ENCODE measurements at places on chromosomes 11 and 22. TPM values are rescaled to one million over a fixed set of nuclear protein-coding genes. Genes with fewer than 3 reads are reported as not detected.

- no peaks in the 10 kb centered on the region for H3K27me3 ChIP-seq
- DNase-seq = peak; percentile 34
- H3K4me1 ChIP-seq = no peaks in the 10 kb centered on the region
- no peak overlapping the region for H3K27ac ChIP-seq
These were observed 43.5 kb upstream of the KCNJ11 start for GRCh38 chr11:17432002-17432401.

GRCh38 chr11:77029829-77030228 lies 4.4 kb upstream of the B3GNT6 start:
- H3K4me3 ChIP-seq = no peak overlapping the region
- no peaks in the 10 kb centered on the region for H3K4me1 ChIP-seq
- no peaks in the 10 kb centered on the region for H3K27me3 ChIP-seq
- no peak overlapping the region for H3K27ac ChIP-seq
- no peaks in the 10 kb centered on the region for H3K36me3 ChIP-seq
- no peak for DNase-seq

GRCh38 chr22:41499624-41500280 lies 30.8 kb downstream of the ACO2 start:
- DNase-seq = no peak
- H3K4me3 ChIP-seq = no peak overlapping the region
- no peaks in the 10 kb centered on the region for H3K27me3 ChIP-seq
- peaks cover 9% of the 10 kb centered on the region for H3K4me1 ChIP-seq

- no peaks in the 10 kb centered on the region for H3K27me3 ChIP-seq
- no peak for DNase-seq
- no peak overlapping the region for H3K27ac ChIP-seq
- no peaks in the 10 kb centered on the region for H3K36me3 ChIP-seq
These were observed 7.5 kb upstream of the RAG2 start for GRCh38 chr11:36605221-36606216.

GRCh38 chr11:65844231-65844872 lies 10.6 kb downstream of the SNX32 start:
- no peak for DNase-seq
- no peak overlapping the region for H3K4me3 ChIP-seq
- H3K4me1 ChIP-seq = no peaks in the 10 kb centered on the region
- H3K36me3 ChIP-seq = no peaks in the 10 kb centered on the region

GRCh38 chr11:104467404-104467803 lies 303.5 kb upstream of the PDGFD start:
- no peak overlapping the region for H3K27ac ChIP-seq
- no peaks in the 10 kb centered on the region for H3K4me1 ChIP-seq
- no peaks in the 10 kb centered on the region for H3K27me3 ChIP-seq
- DNase-seq = no peak
- H3K4me3 ChIP-seq = no peak overlapping the region

DNA sequence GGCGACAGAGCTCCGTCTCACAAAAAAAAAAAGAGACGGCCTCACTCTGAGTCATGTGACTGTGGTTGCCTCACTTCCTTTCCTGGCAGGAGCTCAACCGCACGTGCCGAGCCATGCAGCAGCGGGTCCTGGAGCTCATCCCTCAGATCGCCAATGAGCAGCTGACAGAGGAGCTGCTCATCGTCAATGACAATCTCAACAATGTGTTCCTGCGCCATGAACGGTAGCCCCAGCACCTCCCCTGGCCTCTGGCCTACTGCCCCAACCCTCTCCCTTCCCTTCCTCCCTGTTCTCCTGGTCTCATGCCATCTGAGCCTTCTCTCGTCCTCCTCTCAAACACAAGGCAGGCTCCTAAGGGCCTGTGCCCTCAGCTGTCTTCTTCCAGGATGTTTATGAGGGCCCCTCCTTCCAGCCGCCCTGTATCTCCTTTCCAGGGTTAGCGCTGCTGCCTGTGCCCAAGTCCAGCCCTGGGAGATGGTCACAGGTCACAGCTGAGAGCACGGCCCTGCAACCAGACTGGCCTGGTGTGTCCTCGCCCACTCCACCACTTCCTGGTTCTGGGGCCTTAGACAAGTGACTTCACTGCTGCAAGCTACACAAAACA lies 30.7 kb downstream of the TOM1 start:
- no peak overlapping the region for H3K4me3 ChIP-seq
- no peaks in the 10 kb centered on the region for H3K4me1 ChIP-seq
- DNase-seq = no peak
- H3K27me3 ChIP-seq = no peaks in the 10 kb centered on the region
- peaks cover 42% of the 10 kb centered on the region for H3K36me3 ChIP-seq

DNA sequence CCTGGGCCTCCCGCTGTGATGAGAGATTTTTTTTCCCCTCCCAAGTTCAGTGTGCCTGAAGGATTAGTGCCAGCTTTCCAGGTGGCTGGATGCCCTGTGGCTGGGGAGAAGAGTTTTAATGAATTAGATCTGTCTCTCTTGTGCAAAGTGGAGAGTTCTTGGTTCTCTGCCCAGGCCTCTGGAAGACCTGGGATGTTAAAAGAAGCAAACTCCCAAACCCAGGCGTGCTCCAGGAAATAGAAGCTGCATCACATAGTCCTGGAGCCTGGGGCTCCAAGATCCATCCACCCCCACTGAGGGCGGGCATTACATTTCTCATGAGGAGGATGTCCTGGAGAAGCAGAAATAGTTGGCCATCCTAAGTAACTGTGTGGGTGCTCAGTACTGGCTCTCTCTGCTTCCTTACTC lies 30.6 kb downstream of the SDHAF2 start:
- H3K4me1 ChIP-seq = no peaks in the 10 kb centered on the region
- no peaks in the 10 kb centered on the region for H3K36me3 ChIP-seq
- H3K27ac ChIP-seq = no peak overlapping the region
- H3K27me3 ChIP-seq = no peaks in the 10 kb centered on the region
- no peak overlapping the region for H3K4me3 ChIP-seq
- DNase-seq = no peak

DNA sequence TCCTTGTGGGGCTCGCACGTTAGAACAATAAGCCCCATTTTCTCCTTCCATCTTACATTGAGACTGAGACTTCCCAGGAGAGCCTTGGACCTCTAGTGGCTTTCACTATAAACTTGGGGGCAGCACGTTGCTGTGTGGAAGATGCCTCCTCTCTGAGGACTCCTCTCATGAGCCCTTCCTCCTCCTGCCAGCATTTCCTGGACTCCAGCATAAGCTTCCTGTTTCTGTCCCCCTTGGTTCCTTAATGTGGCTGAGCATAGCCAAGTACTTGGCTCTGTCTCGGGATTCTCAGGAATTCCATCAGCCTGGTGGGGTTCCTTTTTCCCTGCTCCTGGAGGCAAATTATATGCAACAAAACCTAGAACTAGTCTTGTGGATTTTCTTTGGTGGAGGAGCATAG lies 38.8 kb upstream of the UBASH3B start:
- H3K36me3 ChIP-seq = no peaks in the 10 kb centered on the region
- no peaks in the 10 kb centered on the region for H3K27me3 ChIP-seq
- no peak overlapping the region for H3K4me3 ChIP-seq
- no peaks in the 10 kb centered on the region for H3K4me1 ChIP-seq
- no peak overlapping the region for H3K27ac ChIP-seq
- DNase-seq = no peak

DNA sequence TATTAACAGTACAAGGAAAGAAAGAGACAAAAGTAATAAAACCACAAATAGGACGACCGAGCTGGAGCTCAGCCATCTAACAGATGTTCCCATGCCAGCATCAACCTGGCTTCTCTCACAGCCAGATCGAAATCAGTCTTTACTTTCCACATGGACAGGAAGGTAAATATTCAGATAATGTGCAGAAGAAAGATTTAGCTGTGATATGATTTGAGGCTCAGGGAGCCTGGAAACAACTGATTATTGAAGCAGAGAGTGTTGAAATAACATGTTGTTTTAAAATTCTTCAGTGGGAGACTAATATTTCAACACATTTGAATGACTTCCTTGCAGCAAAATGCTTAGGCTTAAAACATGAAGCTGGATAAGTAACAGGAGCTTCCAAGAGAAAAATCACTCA lies 546.8 kb downstream of the ETS1 start:
- DNase-seq = no peak

- H3K27me3 ChIP-seq = no peaks in the 10 kb centered on the region
- H3K36me3 ChIP-seq = no peaks in the 10 kb centered on the region
- H3K4me1 ChIP-seq = no peaks in the 10 kb centered on the region
- H3K4me3 ChIP-seq = no peak overlapping the region
- H3K27ac ChIP-seq = no peak overlapping the region
These were observed 13.1 kb upstream of the CENATAC start for GRCh38 chr11:118984825-118985224.

DNA sequence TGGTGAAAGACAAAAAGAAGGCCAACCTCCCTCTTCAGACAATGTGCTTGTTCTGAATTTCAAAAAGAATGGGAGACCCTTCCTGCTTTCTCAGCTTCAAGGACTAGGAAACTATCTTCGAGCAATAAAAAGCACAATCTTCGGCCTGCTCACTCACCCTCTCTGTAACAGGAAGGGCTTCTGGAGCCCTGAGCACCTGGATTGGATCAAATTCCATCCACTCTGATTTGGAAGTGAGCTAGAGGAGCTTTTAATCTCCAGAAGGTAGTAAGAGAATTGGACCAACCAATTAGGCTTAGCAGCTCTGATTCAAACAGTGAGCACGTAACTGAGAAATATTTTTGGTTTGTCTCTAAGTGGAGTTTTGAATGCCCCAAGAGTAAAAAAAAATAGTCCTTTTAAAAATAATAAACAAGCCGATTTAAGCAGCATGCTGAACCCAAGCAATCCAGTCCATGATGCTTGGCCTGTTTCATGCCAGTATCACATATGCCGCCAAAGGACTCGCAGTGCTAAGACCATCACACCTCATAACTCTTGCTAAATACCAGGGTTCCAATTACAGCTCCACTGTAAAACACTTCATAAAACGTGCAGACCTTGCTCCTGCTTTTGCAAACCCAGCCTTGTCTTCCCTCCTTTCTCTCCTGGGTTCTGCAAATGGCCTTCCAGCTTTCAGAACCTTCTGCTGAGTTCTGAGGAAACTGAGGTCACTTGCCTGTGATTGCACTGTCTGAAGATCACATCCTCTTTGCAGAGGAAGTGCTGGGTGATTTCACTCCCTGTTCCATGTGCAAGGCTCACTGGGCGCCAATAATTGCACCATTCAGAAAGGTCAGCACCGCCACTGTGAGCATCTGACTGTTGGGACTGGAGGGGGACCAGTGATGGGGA lies 74.4 kb downstream of the SLC1A2 start:
- H3K4me3 ChIP-seq = no peak overlapping the region
- no peaks in the 10 kb centered on the region for H3K27me3 ChIP-seq
- H3K4me1 ChIP-seq = no peaks in the 10 kb centered on the region

GRCh38 chr11:110199184-110199981 lies 97.0 kb downstream of the RDX start:
- H3K36me3 ChIP-seq = no peaks in the 10 kb centered on the region
- no peak for DNase-seq
- peaks cover 9% of the 10 kb centered on the region for H3K4me1 ChIP-seq
- H3K27ac ChIP-seq = peak overlapping the region; percentile 13

GRCh38 chr22:45670981-45671782 lies 452 bp upstream of the ATXN10 start:
- H3K36me3 ChIP-seq = no peaks in the 10 kb centered on the region
- peak overlapping the region; percentile 75 for H3K27ac ChIP-seq
- no peaks in the 10 kb centered on the region for H3K27me3 ChIP-seq
- no peak for DNase-seq
- peaks cover 4% of the 10 kb centered on the region for H3K4me1 ChIP-seq

DNA sequence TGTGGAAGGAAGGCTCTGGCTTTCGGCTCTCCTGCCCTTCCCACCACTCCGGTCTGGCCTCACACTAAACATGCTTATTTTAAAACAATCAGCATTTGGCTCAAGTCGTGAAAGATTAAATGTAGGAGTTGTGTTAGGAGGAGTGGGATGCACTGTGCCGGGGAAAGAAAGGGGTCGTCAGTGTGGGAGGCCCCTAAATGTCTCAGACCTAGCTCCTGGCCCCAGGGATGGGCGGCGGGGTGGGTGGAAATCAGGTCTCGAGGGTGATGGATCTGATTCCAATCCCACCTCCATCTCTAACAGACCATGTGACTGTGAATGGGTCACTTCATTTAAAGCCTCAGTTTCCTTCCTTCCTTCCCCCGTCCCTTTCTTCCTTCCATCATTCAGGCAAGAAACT lies 6.9 kb upstream of the SHISAL1 start:
- no peak for DNase-seq
- H3K4me1 ChIP-seq = no peaks in the 10 kb centered on the region
- no peaks in the 10 kb centered on the region for H3K36me3 ChIP-seq
- H3K27ac ChIP-seq = no peak overlapping the region
- H3K27me3 ChIP-seq = no peaks in the 10 kb centered on the region

DNA sequence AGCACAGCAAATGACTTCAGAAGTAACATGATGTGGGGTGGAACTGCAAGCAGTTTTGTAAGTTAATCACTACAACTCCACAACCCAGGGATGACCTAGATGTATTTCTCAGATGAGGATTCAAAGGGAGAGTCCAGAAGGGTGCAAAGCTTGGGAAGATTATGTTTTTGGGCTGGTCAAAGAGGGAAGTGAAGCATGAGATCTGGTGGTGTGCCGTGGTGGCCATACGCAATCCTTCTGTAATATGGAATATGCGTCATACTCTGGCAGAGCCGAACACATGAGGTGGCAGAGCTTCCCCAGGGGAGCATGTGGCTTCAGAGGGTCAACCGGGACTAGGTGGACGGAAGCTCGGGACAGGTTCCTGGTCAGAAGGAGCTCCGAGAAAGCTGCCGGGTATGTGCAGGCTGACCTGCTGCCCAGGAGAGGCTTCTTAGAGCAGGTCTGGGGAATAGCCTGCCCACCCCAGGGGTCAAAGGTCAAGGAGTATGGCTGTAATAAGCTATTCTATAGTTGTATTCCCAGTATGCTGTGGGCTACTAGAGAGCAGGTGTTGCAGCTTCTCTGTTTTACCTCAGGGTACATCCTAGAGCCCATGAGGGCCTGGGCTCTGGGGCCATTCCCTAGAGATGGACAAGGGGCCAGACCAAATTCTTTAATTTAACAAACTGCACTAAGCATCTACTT lies 70.1 kb upstream of the PHOX2A start:
- no peak overlapping the region for H3K27ac ChIP-seq
- no peaks in the 10 kb centered on the region for H3K27me3 ChIP-seq
- no peak for DNase-seq
- H3K4me1 ChIP-seq = no peaks in the 10 kb centered on the region

- no peaks in the 10 kb centered on the region for H3K27me3 ChIP-seq
- H3K4me1 ChIP-seq = no peaks in the 10 kb centered on the region
- no peak overlapping the region for H3K4me3 ChIP-seq
These were observed 65.2 kb downstream of the ARFGAP3 start for GRCh38 chr22:42791721-42792452.

DNA sequence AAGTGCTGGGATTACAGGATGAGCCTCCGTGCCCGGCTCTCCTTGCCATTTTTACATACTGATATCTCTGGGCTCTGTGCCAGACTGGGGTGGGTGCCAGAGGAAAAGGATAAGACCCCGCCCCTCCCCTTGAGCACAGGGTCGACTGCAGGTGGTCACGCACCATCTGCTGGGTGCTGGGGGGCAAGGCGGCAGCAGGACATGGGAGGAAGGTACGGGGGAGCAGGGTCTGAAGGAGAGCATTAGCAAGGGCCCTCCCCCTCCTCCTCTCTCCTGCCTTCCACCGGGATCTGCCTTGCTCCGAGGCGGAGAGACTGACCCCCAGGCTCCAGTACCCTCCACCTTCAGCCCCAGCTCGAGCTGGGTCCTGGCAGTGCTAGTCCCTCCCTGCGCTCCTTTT lies 9.7 kb upstream of the PGA3 start:
- no peaks in the 10 kb centered on the region for H3K36me3 ChIP-seq
- H3K4me1 ChIP-seq = peaks cover 14% of the 10 kb centered on the region
- H3K4me3 ChIP-seq = no peak overlapping the region
- H3K27me3 ChIP-seq = no peaks in the 10 kb centered on the region

Gene GAL3ST3
- 7.6 TPM for polyA plus RNA-seq

Gene CARD16
- polyA plus RNA-seq = 24.4 TPM

Gene ACCS
- 11.4 TPM for polyA plus RNA-seq

Gene AGBL2
- polyA plus RNA-seq = 2.1 TPM

Gene UBQLNL
- 0.32 TPM for polyA plus RNA-seq

Gene ART1
- polyA plus RNA-seq = not detected

Gene NAALAD2
- 1.5 TPM for polyA plus RNA-seq

Gene OR5P2
- polyA plus RNA-seq = not detected

Gene IGF2
- polyA plus RNA-seq = 10.2 TPM
